Fibroblast of the aortic adventitia (primary cell): ENCODE measurements at places on chromosomes 7 and 10. TPM values are rescaled to one million over a fixed set of nuclear protein-coding genes. Genes with fewer than 3 reads are reported as not detected.

The EVX1 gene
- total RNA-seq: not detected in 2 replicates

The OR9A2 gene
- total RNA-seq: not detected in 2 replicates

The FAM241B gene
- total RNA-seq: not detected in 2 replicates

The IRF5 gene
- not detected in 2 replicates for total RNA-seq

The LHPP gene
- 4.9 and 12.5 TPM in 2 replicates for total RNA-seq

The GPR15LG gene
- total RNA-seq: not detected in 2 replicates

The EIF3B gene
- total RNA-seq: 150 and 173 TPM in 2 replicates

The RBP4 gene
- total RNA-seq: 1.9 and 2.5 TPM in 2 replicates

The CNPY1 gene
- not detected in 2 replicates for total RNA-seq
